ENCODE measurements at places on chromosomes 12 and 14.

GRCh38 chr12:56803750-56804149 is 40.6 kb downstream of the HSD17B6 start:
- no peak for DNase-seq

DNA sequence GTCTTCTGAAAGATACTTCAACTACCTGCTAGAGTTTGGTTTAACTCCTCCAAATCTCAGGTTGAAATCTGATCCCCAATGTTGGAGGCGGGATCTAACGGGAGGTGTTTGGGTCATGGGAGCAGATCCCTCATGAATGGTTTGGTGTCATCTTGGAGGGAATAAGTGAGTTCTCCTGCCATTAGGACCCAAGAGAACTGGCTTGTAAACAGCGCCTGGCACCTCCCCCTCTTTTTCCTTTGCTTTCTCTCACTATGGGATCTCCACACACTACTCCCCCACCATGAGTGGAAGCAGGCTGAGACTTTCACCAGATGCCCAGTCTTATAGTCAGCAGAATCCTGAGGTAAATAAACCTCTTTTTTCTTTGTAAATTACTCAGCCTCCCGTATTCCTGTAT is 2.5 kb downstream of the CNIH1 start:
- no peak for DNase-seq

DNA sequence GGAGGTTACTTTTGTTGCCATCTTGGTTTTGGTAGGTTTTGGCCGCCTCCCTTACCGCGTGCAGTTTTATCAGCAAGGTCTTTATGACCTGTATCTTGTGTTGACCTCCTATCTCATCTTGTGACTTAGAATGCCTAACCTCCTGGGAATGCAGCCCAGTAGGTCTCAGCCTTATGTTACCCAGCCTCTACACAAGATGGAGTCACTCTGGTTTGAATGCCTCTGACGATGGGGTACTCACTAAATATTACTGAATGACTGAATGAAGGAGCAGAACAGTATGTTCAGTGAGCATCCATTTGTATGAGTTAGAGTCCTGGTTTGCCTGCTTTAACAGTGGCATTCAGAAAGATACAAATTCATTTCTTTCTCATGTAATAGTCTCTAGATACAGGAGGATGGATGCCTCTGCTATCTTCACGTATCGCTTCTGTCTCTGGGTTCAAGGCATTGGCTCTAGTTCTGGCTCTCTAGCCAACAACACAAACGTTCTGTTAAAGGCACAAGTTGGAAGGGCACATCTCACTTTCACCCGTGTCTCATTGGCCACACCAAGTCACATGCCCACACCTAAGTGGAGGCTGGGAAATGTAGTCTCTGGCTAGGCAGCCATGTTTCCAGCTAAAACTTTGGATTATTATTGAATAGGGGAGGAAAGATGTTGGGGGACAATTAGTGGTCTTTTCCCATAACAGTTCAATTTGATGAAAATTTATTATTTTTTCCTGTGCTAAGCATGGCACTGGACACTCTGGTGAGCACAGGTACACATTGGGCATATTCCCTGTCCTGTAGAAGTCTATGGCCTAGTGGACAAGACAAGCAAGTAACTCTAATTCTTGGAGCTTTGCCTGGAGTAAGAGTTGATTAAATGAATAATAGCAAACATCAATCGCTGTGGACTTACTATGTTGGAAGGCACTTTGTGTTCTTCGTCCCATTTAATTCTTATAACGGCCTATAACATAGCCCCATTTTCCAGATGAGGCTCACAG is 75.2 kb upstream of the RPH3A start:
- no peak for DNase-seq

- DNase-seq = no peak
These were observed 21.4 kb upstream of the RCOR1 start for GRCh38 chr14:102571043-102571442.

DNA sequence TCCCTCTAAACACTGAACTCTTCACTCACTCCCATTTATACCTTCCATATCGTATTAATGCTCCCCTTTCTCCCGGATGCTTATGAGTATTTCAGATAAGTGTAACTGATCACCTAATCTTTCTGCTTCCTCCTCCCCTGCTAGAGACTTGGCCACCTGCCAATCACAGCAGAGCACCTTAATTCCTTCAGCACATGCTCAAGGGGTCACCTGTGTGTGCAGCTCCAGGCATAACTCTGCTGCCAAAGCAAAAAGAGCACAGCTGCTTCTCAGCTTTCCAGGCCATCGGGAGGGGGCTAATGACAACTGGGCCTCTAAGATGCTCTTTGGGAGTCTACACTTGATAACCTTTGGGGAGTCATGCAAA is 106.9 kb upstream of the DYRK2 start:
- DNase-seq = no peak

DNA sequence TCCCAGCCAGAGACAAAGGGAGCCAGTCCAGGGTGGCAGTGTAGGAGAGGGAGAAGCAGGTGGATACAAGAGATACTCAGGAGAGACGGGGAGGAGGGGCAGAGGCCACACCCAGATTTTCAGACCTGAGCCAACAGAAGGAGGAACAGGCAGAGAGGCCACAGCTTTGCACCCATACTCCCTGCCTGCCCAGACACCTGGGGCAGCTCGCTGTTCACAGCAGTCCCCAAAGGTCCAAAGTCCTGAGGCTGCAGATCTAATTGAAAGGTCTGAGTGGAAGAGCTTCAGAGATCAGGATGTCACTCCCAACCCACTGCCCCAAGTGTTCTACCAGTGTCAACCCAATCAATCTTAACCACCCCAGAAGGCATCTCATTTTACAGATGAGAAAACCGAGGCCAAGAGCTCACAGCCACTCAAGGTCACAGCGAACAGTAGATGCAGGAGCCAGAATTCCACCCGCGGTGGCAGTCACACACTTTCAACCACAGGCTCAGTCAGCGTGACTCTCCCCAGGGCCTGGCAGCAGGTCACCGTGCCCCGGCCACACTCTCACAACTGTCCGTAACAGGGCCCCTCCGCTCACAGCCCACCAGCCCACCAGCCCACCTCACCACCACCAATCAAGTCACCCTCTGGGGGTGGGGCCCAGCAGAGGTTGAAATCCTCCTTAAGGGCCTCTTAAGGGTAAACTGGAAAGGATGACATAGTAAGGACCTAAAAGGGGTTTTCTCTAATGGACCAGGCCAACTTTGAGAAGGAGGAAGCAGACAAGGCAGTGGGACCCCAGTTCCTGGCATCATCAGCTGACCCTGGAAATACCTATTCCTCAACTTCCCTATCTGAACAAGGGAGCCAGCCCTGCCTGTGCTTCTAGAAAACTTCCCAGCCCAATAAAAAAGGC is 33.3 kb downstream of the ACTN1 start:
- DNase-seq = no peak

- DNase-seq = peak; percentile 24
These were observed 1.7 kb downstream of the AJUBA start for GRCh38 chr14:22980672-22981089.

DNA sequence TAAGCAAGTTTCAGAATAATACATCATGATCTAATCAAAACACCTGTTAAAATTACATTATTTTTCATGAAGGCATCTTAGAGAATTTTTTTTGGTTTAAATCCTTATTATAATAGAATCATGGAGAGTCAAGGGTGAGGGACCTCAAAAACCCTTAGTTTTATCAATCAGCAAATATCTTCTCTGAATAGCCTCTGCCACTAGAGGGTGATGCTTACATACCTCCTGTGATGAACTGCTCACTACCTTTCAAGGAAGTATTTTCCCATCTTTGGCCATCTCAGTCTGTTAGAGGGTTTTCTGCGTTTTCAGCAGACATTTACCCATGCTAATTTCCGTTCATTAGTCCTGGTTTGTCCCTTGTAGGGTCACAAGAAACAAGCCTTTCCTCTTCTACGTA is 200.2 kb downstream of the TRHDE start:
- no peak for DNase-seq

Data from activated T-helper 9 cell treated with anti-CD3 and anti-CD28 coated beads, Interleukin-2, amount 50 U/mL, for 16 hours (primary cell).